ENCODE measurements at places on chromosomes 11 and 22.

GRCh38 chr22:33635766-33636165 is 284.5 kb downstream of the LARGE1 start:
- no peak for DNase-seq

DNA sequence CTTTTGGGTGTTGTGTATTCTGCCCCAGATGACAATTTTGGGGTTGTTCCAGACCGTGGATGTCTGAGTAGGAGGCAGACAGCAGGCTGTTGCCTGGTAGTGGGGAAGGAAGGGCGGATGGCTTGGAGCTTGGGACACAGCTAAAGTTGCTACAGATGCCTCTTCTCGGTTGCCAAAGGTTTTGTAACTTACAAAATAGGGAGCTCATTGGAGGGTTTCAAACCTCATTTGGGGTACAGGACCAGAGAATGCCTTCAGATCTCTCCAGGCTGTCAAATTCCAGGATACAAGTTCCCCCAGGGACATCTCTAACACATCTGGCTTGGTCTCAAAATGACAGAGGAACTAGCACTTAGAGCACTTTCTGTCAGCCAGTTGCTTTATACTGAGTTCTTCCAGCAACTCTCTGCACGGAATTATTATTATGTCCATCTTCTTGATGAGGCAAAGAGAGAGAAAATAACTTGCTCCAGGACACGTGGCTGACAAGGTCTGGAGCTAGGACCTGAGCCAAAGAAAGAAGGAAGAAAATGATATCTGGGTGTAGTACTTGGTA is 56.0 kb downstream of the SLC1A2 start:
- DNase-seq: no peak

- no peak for DNase-seq
Observed at GRCh38 chr22:42879371-42880021, 22.4 kb upstream of the ARFGAP3 start.

- peak; percentile 49 for DNase-seq
Observed at GRCh38 chr22:24410110-24410856, 17.1 kb upstream of the ADORA2A start.

Measured in fibroblast of skin of right biceps (primary cell).